ENCODE measurements at places on chromosomes 12 and 14.

GRCh38 chr12:127936463-127936862 lies 330.5 kb upstream of the TMEM132C start:
- DNase-seq: no peak

DNA sequence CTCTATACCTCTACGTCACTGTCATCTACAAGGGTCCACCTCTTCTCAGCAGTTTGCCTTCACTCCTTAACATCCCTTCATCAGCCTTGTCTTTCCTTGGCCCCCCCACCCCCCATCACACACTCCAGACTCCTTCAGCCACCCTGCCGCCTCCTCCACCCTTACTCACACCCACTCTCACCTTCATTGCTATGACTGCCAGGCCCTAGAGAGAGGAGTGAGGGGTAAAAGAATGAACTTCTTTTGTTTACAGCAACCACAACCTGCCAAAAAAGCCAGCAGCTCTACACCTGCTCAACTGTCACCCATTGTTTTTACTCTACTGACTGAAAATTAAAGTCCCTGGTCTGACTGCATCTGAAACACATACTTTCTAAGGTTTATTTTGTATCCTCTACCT lies 112.8 kb downstream of the DUSP6 start:
- no peak for DNase-seq

GRCh38 chr12:128055567-128055966 lies 211.4 kb upstream of the TMEM132C start:
- DNase-seq: no peak

- peak; percentile 68 for DNase-seq
Measured at GRCh38 chr12:104551-105081, 38.0 kb downstream of the IQSEC3 start.

DNA sequence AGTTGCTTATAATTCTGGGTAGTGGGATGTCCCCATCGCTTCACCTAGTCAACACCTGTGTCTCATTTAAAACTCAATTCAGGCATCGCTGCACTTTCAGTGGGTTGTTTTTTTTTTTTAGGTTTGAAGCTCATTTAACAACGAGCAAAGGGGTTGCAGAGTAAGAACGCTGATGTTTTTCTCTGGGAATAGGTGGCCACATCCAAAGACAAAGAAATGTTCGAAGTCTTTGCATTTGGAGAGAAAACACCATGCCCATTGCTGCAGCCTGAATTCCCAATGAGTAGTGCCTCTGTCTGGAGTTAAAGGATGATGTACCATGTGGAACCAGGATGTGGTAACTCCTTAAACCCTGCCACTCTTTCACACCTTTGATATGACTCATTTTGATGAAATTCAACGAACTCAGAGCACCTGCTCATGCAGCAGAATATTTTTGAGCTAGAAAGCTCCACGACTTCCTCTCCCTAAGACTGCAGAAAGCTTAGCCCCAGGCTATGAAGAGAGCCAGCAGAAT lies 35.1 kb upstream of the BATF start:
- no peak for DNase-seq

DNA sequence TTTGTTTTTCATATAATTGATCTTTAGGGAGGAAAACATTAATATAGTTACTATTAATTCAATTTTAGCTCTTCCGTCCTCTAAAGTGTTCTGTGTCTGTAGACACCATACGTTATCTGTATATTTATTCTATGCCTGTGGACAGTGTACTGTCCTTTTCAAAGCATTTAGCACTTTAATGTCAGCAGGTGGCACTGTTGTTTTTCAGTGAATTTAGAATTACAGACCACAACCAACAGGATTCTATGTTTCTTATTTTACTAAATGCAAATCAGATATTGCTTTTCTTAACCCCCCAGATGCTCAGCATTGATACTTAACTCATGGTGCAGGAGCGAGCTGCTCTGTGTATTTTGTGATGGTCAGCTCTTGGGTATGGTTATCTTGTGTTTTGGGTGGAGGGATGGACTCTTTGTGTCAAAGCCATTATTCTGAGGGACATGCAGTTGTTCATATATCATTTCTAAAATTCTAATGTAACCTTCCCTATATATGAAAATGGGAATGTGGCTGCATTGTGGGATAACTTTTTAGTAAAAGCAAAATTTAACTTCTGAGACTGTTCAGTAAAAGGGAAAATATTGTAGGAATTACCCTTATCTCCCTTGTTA lies 65.2 kb downstream of the PAPOLA start:
- DNase-seq: no peak

- DNase-seq: no peak
Measured at GRCh38 chr12:30993766-30994165, 67.2 kb downstream of the TSPAN11 start.

GRCh38 chr12:8773461-8773860 lies 49.0 kb upstream of the A2ML1 start:
- DNase-seq: no peak

DNA sequence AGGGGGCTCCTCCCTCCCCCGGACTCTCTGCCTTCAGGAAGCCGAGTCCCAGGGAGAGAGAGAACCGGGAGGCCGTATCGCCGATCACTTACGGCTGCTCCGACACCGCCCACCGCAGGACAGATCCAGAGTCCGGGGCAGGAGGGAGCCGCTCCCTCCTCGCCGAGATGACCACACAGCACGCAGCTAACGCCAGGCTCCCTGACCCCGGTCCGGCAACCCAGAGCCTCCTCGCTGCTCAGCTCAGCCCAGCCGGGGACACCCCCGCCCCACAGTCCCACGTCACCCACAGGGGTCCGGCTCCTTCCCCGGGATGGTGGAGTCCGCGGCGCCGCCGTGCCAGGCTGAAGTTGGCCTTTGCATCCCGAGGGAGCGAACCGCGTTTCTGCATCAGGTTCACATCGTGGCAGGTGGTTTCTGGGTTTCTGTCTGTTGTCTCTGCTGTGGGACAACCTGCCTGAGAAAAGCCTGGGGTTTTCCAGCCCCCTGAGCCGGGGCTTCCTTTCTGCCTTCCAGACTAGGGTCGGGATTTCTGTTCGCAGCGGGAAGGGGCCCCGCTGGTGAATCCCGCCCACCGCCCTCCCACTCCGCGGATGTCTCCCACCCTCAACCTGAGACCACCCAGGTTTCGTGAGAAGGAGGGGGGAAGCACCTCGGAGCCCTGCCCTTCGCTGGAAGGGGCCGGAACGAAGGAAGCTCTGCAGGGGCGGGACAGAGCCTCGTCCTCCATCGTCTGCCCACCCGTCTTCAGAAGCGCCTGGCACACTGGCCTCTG lies 61.2 kb downstream of the NOC4L start:
- DNase-seq: no peak

GRCh38 chr12:125089083-125089482 lies 23.8 kb downstream of the AACS start:
- DNase-seq: no peak

- no peak for DNase-seq
Measured at GRCh38 chr14:105076805-105077648, 11.8 kb upstream of the GPR132 start.

DNA sequence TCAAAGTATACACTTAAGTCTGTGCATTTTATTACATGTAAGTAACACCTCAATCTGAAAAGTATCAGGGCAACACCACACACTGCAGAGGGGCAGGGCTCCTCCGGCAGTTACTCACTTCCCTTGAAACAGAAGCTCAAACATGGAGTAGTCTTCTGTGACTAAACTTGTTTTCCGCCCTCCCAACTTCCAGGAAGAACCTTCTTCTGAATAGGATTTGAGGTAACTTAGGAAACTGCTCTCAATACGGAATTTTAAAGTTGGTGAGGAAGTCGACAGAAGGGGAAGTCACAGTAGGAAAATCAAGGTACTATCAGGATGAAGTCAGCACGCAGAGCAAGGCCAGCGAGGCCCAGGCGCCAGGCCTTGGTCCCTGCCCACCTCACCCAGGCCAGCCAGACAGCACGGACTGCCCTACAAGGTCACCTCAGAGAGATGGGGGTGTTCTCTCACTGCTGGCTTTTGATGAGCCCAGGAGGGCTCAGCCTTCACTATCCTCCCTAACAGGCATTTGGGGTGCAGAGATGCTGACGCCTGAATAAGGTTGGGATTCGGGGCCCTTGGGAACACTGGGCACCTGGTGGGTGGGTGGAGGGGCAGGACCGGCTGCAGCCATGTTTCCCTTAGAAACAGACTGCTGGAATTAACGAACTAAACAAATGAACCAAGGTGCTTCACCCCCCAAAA lies 5.8 kb downstream of the ANKRD9 start:
- peak; percentile 32 for DNase-seq

DNA sequence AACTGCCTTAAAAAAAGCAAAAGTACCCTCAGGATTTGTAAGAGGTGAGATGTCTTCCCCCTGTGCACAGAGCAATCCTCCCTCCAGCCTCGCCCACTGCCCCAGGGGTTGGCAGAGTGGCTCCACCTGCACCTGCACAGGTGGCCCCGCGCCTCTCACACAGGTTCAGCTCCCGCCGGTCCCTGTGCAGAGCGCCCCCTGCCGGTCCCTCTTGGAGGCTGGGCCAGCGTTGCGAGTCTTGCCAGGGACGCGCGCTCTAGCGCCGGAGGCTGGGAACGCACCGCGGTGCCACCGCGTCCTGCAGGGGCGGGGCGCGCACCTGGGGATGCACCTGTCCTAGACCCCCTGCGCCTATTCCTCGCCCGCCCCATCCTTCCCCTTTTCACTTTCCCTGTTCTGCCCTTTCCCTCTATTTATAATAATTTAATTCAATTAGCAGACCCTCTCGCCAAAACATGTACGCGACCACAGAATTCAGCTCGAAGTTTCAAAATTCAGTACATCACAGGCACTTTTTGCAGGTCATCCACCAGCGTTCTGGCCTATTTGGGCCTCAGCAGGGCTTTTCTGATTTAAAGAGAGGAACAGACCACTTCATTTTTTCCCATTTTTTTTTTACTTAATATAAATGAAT lies 618.6 kb downstream of the AACS start:
- no peak for DNase-seq

- no peak for DNase-seq
Measured at GRCh38 chr12:12046401-12046800, 24.3 kb upstream of the BCL2L14 start.

DNA sequence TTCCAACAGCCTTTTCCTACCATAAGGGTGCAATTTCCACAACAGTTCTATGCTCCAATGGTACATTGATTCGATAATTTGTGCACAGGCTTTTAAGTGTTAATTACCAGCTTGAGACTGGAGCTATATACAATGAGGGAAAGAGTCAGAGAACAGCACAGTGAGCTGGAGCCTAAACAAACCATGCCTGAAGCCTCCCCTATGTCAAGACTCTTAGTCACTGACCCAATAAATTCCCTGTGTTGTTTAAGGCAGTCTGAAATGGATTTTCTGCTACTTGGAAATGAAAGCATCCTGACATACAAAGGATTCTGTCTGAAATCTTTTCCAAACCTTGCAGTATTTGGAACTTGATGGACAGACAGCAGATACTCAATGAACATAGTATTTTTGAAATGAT lies 149.0 kb downstream of the EFCAB11 start:
- no peak for DNase-seq

DNA sequence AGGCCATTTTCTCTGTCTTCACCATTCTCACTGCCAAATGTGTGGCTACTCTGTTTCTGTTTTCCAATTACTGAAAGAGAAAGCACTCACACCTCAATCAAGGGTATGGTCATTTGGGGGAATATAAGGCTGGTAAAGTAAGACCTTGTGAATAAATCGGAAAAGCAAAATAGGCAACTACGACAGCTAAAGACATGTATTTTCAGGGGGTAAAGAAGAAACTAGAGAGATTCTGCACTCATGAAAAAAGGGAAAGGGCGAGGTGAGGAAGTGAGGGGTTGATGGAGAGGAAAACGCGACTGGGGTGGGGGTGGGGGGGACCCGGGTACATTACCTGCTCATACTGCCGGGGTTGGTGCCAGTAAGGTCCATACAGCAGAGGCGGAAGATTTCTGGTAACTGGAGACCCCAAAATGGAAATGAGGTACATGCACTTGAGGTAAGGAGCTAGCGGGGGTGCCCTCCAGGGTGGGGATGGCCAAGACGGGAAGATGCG lies 19.3 kb downstream of the CHD8 start:
- DNase-seq: no peak

- DNase-seq: no peak
Measured at GRCh38 chr12:67677166-67677565, 28.6 kb downstream of the DYRK2 start.

DNA sequence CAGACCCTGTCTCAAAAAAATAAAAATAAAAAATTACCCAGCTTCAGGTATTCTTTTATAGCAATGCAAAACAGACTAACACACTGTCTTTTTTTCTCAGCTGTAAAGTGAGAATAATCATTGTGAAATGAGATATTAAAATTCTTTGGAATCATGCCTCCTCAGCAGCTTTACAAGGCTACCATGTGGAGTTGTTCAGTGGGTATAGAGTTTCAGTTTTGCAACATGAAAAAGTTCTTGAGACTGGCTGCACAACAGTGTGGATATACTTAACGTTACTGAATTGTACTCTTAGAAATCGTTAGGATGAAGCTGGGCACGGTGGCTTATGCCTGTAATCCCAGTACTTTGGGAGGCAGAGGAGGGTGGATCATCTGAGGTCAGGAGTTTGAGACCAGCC lies 15.7 kb upstream of the MAPKAPK5 start:
- no peak for DNase-seq

DNA sequence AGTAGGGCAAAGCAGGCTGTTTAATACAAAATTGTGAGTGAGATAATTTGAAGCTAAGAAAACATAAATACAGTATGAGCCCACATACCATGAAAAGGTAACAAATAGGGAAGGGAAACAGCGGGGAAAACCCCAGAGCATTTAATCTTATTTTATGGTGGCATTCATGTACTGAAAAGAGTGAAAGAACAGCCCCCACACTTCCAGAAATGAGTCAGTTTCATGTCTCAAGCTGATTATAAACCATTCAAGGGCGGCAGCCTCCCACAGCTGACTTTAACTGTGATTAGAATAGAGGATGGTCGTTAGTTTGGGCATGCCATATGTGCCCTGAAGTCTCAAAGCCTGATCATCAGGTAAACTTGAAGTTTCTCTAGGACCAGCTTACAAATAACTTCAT lies 64.5 kb downstream of the FOXG1 start:
- DNase-seq: no peak

DNA sequence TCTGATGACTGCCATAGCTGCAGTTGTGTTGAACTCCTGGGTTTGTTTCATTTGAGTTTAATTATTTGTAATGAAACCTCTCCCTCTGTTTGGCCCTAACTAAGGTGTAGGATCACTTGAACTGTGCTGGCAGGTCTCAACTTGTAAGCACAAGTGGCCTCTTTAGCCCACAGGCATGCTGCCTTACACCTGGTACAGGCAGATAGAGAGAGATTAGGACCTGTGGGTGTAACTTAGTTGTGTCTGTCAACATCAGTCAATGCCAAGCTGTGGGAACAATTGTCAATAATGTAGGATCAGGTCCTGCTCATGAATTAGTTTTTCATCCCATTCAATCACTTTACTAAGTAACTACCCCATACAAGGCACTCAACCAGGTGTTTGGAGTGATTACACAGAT lies 263.0 kb upstream of the G2E3 start:
- no peak for DNase-seq

DNA sequence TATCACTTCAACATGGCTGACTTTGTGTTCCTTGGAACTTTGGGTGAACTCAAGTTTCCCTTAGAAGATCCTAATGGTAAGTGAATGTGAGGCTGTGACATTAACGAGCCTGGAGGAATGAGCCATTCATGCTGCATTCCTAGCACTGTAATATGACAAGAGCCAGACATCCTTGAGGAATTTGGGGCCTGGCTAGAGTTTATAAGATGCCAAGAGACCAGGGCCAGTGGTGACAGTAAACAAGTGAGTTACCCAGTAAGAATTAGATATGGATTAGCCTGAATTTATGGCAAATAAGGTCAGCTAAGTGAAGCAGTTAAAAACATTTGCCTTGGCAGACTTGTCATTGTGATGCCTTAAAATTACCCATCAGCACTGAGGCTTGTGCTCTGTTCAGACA lies 232.4 kb downstream of the AKAP6 start:
- DNase-seq: no peak
